Activated T-cell treated with anti-CD3 and anti-CD28 coated beads, Interleukin-2, amount 50 U/mL, for 4 hours (primary cell): ENCODE measurements at places on chromosomes 13 and 19. TPM values are rescaled to one million over a fixed set of nuclear protein-coding genes. Genes with fewer than 3 reads are reported as not detected.

GRCh38 chr13:25046274-25046984, 49.5 kb upstream of the PABPC3 start:
- no peak for DNase-seq

DNA sequence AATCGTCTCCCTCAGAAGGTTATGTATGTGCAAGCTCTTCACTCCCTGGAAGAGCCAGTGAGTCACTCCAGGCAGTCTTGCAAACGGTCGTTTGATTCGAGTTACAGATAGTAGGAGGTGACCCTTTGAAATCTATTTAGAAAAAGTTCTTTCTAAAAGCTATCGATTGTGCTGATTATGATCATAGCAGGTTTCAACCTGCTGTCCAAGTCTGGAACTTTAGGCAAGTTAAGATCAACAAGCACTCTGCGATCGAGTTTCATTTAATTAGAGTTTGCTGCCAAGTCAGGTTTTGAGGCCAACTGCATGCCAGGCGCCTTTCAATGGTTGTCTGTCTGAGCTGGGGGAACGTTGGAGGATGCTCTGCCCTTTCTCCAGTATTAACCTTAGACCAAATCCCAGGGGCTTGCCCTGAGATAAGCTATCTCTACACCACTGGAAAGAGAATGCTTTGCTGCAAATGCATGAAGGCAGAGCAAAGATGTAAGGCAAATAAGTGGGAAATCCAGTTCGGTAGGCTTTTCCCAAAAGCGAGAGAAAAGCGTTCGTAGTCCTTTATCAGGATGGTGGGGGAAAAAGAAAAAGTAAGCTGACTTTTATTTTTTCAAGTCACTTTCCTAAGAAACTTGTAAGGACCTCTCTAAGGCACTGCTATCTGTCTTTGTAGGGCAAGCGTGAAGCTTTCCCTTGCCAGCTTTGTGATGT, 287.5 kb downstream of the ATP8A2 start:
- DNase-seq = no peak

DNA sequence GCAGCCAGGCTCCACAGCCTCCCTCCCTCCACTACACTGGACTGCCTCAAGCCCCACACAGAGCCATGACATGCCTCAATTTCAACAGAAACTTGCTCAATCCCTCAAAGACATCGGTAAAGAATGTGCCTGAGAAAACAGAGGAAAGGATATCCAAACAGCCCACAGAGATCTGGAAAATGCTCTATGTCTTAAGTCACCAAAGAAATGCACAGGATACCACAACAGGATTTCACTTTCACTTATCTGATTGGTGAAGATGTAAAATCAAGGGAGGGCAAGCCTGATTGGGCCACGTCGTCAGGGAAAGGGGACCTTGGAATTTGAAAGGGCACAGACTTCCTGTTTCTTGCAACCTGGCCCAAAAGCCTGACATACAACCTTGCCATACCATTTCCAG, 14.2 kb downstream of the CACNA1A start:
- DNase-seq = no peak

DNA sequence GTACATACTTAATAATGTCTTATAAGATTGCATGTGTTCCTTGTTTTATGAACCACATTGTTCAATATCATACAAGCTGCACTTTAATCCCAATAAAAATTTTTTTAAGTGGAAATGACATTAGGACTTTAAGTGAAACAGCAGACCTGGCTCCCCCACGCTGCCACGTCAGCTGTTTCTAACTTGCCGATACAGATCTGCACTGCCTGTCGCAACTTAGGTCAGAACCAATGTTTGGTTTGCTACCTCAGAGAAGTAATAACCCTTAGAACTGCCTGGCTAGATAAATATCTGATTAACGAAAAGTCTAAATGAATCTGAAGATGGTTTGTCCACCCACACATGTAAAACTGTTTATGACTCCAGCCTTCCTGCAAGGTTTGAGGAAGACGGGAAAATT, 327.5 kb upstream of the DACH1 start:
- no peak for DNase-seq

DNA sequence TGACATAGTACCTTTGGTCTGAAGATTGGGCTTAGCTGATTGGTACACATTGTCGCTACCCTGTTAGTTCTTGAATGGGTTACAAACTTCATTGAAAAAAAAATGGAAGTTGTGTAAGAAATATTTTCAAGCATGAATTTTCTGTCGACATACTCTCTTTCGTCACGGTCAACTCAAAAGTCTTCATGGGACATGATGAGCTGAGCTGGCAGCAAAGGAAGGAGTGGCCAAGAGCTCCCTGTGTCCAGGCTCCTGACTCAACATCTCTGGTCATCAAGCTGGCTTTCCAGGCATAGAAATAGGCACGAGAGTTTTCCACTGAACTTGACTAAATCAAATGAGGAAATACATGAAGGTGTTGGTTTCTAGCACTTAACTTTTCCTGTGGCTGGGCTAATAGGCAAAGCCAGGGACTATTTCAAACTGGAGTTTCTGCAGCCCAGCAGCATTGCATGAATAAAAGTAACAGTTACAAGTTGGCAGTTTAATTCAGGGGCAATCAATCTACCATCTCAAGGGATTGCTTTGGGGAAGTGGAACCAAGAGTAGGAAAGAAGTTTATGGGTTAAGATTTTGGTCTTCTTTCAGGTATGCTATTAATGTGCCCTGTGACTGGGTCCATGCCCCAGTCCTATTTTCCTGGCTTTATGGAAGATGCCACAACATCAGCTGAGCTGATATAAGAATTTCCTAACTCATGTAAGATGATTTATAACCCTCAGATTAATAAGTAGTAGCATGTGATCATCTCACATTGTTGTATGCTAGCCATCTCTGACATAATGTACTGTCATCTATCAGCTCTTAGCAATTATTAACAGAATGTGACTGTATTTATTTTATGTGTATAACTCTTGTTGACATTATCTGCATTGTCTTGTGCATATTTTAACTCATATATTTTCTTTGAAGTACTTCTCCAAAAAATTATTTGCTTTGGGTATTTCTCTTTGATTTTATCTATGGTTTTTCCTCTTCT, 385.8 kb downstream of the DLEU7 start:
- no peak for DNase-seq

DNA sequence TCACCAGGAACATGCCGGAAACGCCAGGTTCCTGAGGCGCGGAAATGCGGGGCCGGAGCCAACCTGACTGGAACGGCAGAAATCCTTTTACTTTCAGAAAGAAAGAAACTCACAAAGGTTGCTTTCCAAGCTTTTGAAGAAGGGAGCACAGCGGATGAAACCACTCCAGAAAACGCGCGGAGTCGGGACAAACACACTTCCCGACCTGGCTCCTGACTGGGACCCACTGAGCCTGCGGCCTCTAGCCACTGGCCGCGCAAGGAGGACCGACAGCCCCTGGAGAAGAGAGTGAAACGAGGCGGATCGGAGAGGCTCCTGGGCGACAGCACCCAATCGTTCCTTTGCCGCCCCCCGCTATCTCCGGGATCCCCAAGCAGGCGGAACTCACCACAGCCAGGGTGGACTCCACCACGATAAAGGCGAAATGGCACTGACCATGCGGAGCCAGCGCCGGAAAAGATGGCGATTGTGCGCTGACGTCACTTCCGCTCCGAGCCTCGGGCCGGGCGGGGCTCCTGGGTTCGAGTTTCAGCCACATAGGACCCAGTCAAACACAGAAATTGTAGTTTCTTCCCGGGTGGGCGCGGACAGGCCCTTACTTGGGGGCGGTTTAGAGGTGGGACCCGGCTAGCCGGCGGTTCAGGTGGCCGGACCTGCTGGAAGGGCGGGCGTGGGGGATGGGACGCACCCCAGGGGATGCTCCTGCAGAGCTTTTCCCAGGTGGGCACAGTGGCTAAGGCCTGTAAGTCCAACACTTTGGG, at the start of gene ZNF121:
TSS of gene ZNF121 (minus strand) at position 432 of the 761 bp plus-strand sequence. CDS start 16,407 bp downstream, outside the sequence.
- DNase-seq = peak; percentile 78

GRCh38 chr19:30223866-30224688, 148.1 kb upstream of the ZNF536 start:
- no peak for DNase-seq

- no peak for DNase-seq
Observed at GRCh38 chr13:28282451-28282850, 144.1 kb downstream of the PAN3 start.

- no peak for DNase-seq
Observed at GRCh38 chr19:57192077-57192420, 749 bp downstream of the ZNF264 start.

DNA sequence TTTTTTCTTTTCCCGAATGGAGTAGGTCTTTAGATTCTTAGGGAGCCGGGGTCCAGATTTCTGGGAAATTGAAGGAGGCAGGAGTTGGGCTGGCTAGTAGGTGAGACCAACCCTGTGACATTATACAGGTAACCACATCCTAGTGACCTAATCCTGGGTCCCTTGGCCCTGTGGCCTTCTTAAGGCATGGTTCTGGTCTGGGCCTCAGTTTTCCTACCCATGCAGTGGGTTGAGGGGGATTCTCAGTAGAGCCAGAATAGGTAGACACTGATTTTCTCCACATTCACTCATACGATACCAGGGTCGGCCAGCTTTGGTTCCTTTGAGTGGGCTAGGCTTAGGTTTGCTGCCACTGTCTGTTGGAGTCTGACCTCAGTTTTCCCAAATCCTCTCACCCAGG, 7.2 kb downstream of the PPFIA3 start:
- no peak for DNase-seq

GRCh38 chr13:64428196-64428595, 2801.9 kb downstream of the PCDH9 start:
- DNase-seq = no peak

- peak; percentile 38 for DNase-seq
Observed at GRCh38 chr19:12913851-12914690, 5.0 kb downstream of the SYCE2 start.

GRCh38 chr19:35034588-35035382, 4.5 kb downstream of the SCN1B start:
- DNase-seq = no peak

DNA sequence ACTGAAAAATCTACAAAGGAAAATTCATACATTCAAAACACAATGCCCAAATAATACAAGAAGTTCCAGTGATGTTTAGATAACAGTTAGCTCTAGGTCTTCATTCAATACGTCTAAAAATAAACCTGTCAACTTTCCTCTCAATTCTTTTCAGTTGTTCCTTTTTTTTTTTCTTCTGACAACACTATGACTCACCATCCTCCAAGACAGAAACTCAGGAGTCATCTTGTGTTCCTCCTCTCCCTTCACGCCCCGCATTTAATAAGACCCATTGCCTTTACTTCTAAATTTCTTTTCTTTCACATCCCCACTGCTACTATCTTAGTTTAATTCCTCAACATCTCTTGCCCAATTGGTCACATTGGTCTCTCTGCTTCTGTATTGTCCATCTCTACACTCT, 759.9 kb downstream of the GPC5 start:
- DNase-seq = no peak

The PALM gene
- total RNA-seq = 0.26 TPM

The FARP1 gene
- total RNA-seq = 0.45 TPM

The F2RL3 gene
- total RNA-seq = 0.24 TPM

The ZNF561 gene
- 19.1 TPM for total RNA-seq

The CIC gene
- total RNA-seq = 67.3 TPM

The SLC25A41 gene
- not detected for total RNA-seq

The PCDH17 gene
- not detected for total RNA-seq
